CD4-positive, alpha-beta T cell treated with Interleukin-4 for 4 hours (primary cell): ENCODE measurements at places on chromosomes 2 and 18.

GRCh38 chr18:61606759-61607158, 273.5 kb downstream of the CDH20 start:
- no peak for DNase-seq

- peak; percentile 38 for DNase-seq
Measured at GRCh38 chr18:45774065-45774521, 50.1 kb downstream of the SLC14A1 start.

DNA sequence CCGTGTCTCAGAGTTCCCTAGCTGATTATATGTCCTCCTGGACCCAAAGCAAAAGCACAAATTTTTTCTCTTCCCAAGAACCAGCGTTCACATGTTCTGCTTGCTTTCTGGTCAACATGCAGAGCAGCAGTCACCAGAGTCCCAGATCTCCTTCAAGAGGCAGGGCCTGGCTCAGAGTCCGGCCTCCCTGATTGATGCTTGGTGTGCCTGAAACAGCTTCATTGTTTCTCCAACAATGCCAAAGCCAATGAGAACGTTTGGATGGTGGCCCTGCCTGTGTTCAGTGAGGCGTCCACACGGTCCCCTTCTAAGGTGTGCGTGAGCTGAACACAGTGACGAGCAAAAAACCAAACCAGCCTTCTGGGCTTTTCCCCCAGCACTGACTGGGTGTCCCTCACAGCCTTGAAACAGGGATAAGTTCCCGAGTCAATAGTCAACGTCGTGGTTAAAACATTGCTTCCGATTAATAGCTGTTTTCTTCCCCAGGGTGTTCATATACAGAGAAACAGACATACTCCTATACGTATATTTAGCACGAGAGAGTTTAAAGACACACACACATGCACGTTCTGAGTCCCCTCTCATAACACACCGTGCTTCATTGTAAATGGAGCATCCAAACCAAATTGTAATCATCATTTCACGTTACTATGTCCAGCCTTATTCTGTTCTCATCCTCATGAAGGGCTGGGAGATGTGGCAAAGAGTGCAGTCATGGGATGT, 19.3 kb upstream of the POU3F3 start:
- DNase-seq: no peak

DNA sequence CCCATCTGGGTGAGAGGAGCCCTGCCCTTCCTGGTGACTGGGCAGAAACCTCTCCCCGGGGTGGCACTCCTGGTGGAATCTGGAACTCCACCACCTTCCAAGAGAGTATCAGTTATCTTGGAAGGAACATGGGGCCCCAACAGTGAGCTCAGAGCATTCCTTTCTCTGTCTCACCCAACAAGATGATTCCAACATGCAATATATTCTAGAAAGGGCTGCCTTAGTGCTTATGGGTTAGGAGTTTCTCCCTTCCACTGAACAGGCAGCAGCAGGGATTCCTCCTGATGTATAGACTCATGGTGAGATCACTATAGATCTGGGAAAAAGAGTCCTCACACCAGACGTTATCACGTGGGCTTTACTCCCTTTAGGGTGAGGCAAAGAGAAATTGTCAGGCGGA, 147.1 kb downstream of the COL4A4 start:
- no peak for DNase-seq

GRCh38 chr18:34767601-34768027, 57.5 kb downstream of the DTNA start:
- DNase-seq: no peak
